NCI-H1694 treated with DMSO at 0.1 percent for 48 hours (cell line): ENCODE measurements at places on chromosomes 7 and 10.

- no peak for DNase-seq
Measured at GRCh38 chr7:99380823-99381663, 6.5 kb downstream of the ARPC1B start.

DNA sequence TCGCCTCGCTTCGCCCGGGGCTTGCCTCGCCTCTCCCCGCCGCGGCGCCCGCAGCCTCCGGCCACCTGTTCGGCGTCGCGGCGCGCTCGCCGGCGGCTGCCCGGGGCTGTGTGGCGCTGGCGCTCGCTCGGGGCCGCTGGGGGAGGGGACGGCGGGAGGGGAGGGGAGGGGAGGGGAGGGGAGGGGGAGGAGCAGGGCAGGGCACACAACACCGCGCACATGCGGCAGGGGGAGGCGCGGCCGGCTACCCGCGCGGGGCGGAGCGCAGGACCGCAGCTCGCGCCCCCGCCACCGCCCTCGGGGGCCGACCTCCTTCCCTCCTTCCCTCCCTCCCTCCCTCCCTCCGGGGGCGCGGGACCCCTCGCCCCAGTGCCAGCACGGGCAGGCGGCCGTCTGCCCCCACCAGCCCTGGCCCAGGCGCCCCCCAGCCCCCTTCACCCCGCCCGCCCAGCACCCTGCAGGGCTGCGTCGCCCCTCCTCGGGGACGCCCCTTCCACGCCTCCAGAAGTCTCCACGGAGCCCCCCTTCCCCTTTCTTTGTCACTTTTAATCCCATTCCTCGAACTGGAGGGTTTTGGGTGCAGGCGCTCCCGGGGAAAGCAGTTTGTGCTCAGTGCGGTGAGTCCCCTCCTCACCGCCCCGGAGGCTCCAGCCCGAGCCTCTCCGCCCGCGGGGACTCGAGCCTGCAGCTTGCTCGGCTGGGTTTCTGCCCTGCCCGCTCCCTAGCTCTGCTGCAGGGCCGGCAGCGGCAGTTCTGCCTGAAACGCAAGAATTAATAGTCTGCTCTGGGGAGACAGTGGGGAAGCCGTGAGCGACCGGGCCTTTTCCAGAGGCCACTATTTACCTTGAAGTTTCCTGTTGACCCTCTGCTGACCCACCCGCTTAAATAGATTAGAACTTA lies at the start of gene PARD3:
PARD3 (minus strand) TSS at position 112 of the 900 bp plus-strand sequence. CDS start 301 bp downstream, outside the sequence.
- DNase-seq: peak; percentile 53

DNA sequence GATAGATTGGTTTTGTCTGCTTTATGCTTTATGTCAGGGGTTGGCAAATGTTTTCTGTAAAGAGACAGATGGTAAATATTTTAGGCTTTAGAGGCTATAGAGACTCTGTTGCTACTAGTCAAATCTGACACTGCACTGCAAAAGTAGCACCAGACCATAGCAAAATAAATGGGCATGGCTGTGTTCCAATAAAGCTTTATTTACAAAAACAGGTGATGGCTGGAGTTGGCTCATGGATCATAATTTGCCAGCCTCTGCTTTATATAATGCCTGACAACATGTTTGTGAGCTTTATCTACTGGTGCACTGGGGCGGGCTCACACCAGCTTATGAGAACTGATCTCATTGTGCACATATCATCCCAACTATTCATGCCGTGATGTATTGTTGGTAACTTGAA lies 120.1 kb downstream of the PLXDC2 start:
- no peak for DNase-seq

DNA sequence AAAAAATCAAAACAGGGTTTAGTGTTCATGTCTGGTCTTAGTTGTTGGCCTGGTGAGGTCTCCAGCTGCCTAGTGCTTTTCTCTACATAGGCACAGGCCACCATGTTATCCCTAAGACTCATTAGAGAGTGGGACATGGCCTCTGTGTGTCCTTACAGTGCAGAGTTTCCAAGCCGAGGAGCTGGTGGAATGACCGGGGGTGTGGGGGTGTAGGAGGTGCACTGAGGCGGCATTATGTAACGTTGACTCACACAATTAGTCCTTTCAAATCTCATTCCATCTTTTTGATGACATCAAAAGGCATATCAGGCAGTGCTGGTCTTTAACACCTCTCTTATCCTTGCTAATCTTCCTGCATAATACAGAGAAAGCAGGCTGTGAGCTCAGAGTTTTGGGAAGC lies 71.3 kb downstream of the MTPN start:
- DNase-seq: no peak

GRCh38 chr10:59907918-59908807 lies 1.8 kb upstream of the CCDC6 start:
- no peak for DNase-seq

- DNase-seq: no peak
Measured at GRCh38 chr10:44902941-44903545, 8.1 kb upstream of the TMEM72 start.

DNA sequence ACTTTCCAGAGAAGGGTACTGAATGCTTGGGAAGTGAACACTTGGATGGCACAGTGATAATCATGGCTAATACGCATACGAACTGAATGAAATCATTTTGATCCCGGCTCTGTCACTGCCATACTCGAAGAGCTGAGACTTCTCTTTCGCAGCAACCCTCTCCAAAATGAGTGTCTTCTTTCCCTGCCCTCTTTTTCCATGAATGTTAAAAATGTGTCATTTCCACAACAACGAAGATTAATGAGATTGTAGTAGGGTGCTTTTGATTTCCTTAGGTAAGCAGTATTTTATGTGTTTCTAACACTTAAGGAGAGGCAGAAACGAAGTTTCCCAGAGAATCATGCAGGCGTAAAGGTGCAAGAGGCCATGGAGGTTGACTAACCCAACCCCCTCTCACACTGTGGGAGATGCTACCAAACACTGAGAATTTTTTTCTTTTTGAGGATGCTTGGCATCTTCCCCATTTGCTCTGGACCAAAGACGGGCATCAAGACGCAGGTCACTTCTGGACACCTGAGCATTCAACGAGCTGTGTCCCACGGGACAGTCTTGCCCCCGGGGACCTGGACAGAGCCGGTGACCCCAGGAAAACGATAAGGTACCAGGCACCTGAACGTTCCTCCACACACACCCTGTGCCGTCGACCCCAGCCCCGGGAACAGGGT lies 823 bp downstream of the COPG2 start:
- no peak for DNase-seq

GRCh38 chr10:22391600-22391999 lies 46.3 kb downstream of the SPAG6 start:
- DNase-seq: no peak

DNA sequence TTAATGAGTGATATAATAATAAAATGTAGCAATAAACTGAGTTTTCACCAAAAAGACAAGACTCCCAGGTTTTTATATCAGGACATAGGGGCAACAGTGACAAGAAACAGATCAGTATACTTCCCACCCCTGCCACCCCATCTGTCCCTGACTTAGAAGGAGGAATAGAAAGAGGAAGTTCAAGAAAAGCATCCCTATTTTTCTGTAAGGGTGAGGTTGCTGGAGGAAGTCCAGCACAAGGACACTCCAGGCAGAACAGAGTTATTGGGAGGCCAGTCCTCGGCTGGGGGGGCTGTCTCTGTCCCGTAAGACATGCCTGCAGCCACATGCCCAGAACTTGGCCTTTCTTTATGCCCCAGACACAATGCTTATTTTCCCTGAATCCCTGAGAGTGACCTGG lies 16.5 kb upstream of the TLX1 start:
- no peak for DNase-seq

DNA sequence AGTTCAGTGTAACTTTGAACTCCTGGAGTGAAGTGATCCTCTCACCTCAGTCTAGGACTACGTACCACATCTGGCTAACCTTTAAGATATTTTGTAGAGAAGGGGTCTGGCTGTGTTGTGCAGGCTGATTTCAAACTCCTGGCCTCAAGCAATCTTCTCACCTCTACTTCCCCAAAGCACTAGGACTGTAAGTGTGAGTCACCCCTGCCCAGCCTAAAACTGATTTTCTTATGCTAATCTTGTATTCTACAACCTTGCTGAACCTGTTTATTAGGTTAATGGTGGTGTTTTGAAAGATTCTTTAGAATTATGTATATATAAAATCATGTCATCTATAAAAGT lies 58.0 kb downstream of the LCOR start:
- no peak for DNase-seq

GRCh38 chr7:47405921-47406800 lies 175.8 kb downstream of the TNS3 start:
- no peak for DNase-seq

- no peak for DNase-seq
Measured at GRCh38 chr7:157577796-157578339, 241.1 kb downstream of the DNAJB6 start.

GRCh38 chr10:62625484-62625883 lies 179.0 kb upstream of the ADO start:
- no peak for DNase-seq

DNA sequence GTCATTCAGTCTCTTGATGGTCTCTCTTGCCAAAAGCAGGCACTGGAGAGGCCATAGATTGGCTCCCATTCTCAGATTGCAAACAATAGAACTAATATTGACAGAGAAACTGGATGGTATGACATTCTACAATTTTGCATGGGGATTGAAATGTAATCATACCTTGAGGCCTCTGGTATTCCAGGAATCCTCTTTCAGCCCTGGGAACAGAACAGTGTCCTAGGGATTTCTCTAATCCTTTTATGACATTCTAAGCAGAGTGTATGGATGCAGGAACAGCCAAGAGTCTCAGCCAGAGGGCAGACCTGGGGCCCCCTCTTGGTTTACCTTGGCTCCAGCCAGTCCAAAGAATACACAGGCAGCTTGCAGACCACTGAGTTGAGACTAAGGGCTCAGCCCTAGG lies 206.4 kb downstream of the KCNMA1 start:
- no peak for DNase-seq

GRCh38 chr7:6023974-6024435 lies 7.2 kb upstream of the ANKRD61 start:
- DNase-seq: no peak

DNA sequence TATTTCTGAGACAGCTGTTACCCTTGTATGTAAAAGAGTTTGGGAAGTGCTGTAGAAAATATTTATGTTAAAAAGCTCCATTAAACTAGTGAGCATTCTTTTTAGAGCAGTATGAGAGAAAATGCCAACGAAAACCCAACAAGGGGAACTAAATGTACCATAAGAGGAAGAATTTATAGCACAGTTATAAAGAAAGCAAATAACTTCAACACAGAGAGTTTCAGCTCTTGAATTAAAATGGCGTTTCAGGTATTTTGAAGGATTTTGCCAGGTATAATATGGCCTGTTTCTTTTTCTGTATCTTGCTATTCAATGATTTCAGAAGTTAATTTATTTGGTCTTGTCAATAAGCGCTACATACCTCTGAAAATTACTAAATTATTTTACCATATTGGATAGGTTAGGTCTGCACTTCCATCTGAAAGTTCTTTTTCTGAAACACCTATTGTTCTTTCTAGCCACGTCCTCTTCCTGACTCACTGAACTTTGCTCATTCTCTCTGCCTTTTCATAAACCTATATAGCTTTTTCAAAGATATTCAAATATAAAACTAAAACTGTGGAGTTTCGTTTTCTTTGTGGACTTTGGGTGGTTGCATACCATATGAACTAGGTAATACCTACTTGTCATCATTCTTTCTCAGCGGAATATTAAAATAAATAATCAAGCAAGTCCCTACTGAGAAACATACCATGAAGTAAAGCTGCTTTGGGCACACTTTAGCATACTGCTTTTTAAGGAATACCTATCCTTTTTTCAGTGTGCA lies 136.1 kb downstream of the SEMA3A start:
- no peak for DNase-seq

DNA sequence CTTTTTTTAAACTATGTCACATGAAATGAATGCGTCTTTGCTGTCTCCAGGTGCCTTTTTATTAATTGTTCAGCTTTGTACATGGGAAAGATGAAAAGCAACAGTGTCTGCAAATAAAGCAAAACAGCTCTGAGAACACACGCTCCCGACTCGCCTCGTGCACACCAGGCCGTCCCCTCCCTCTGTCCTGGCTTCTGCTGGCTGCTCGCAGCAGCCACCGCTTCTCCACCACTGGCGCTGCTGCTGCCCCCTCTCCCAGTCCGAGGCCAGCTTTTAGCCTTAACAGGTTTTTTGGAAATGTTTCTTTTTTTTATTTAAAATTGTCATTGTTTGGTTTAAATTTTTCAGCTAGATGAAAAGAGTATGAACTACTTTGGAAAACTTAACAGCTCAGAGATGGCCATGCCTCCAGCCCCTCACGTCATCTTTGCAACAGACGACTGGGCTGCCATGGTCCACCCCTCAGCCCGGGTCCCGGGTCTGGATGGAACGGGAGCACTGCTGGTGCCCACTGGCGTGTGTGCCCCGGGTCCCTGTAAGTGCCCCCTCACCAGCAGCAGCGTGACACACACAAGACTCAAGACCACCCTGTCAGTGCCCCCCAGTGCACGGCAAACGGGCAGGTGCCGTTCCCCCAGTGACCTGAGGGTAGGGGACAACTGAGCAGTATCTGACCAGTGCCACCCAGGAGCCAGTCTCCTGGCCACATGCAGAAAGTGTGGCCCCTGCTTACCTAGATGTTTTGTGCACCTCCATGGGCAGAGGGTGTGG lies 415.6 kb upstream of the FOXK1 start:
- no peak for DNase-seq

DNA sequence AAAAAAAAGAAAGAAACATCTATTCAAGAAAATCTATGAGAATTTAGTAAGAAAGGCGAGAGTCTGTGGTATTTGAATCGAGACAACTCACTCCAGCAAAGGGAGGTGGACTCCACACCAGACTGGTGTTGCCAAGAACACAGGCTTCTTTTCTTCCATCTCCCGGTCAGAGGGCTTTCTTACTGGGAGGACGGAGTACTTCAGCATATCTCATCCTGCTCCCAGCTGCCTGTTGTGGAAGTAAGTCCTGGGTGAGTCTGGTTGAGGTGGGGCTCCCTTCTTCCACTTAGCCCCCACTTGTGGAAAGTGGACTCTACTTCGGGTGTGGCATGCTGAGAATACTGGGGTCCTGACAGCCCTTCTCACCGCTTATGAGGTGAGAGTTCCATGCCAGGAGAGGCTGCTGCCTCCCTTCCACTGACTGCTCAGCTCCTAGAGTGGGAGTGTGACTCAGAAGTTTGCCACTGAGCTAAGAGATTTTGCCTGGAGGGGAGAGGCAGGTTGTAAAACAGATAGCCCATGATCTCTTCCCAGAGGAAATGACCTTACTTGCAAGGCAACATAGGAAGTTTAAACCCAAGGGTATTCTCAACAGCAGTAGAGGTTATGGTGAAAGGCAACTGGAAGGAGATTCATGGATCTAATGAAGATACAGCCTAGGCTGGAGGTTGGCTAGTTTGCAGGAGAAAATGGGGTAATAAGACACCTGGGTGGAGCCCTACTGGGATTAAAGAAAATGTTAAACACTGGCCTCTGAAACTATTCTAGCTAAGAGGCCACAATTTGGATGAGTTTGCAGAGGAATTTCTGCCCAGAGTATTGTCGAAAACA lies 3.5 kb upstream of the NACAD start:
- DNase-seq: no peak

GRCh38 chr10:125567529-125567928 lies 115.4 kb downstream of the TEX36 start:
- DNase-seq: no peak

- no peak for DNase-seq
Measured at GRCh38 chr7:22983257-22983855, 30.6 kb downstream of the HYCC1 start.
